ENCODE measurements at places on chromosomes 5 and 9. TPM values are rescaled to one million over a fixed set of nuclear protein-coding genes. Genes with fewer than 3 reads are reported as not detected.

GABRA6 gene
- not detected for total RNA-seq

GRCh38 chr9:127746959-127747569 lies 12.0 kb upstream of the TOR2A start:
- H3K4me1 ChIP-seq: no peaks in the 10 kb centered on the region
- H3K27ac ChIP-seq: no peak overlapping the region
- no peaks in the 10 kb centered on the region for H3K36me3 ChIP-seq
- no peaks in the 10 kb centered on the region for H3K27me3 ChIP-seq

GRCh38 chr5:168047669-168048111 lies 243.8 kb upstream of the WWC1 start:
- no peak for DNase-seq
- peaks cover 5% of the 10 kb centered on the region for H3K4me1 ChIP-seq
- no peak overlapping the region for H3K27ac ChIP-seq
- no peaks in the 10 kb centered on the region for H3K36me3 ChIP-seq
- H3K27me3 ChIP-seq: no peaks in the 10 kb centered on the region

GRCh38 chr5:74254257-74254656 lies 386.3 kb downstream of the ENC1 start:
- no peaks in the 10 kb centered on the region for H3K36me3 ChIP-seq
- H3K27me3 ChIP-seq: no peaks in the 10 kb centered on the region
- H3K4me1 ChIP-seq: peaks cover 32% of the 10 kb centered on the region
- DNase-seq: no peak
- H3K27ac ChIP-seq: no peak overlapping the region

- H3K27ac ChIP-seq: no peak overlapping the region
- H3K36me3 ChIP-seq: no peaks in the 10 kb centered on the region
- peaks cover 25% of the 10 kb centered on the region for H3K4me1 ChIP-seq
- no peak overlapping the region for H3K4me3 ChIP-seq
- no peak for DNase-seq
These were observed 306.6 kb upstream of the DMRT1 start for GRCh38 chr9:534886-535285.
